ENCODE measurements at places on chromosomes 1 and 21.
A peak's percentile ranks its signal among the peaks of the same experiment; 100 is the strongest.

GRCh38 chr1:111707906-111708305, 31.3 kb downstream of the INKA2 start:
- peak overlapping the region; percentile 27 for H3K27ac ChIP-seq
- peaks cover 47% of the 10 kb centered on the region for H3K36me3 ChIP-seq
- no peak overlapping the region for H3K4me3 ChIP-seq
- H3K4me1 ChIP-seq = peaks cover 57% of the 10 kb centered on the region

DNA sequence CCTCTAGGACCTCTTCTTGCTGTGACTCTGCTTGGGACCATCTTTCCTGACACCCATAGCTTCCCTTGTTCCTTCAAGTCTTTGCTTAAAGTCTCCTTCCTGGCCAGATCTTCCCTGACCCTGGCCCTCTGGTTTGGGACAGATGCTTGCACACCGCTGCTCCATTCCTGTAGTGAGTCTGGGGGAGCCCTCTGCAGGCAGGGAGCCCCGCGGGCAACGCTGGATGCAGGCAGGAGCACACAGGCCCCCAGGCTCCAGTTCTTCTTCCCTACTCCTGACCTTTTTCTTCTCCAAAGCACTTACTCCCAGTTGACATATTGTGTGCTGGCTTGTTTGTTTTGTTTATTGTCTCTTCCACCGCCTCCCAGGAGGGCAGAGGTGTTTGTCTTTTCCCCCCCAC, 413.4 kb downstream of the CAMTA1 start:
- no peak overlapping the region for H3K4me3 ChIP-seq
- no peaks in the 10 kb centered on the region for H3K36me3 ChIP-seq
- peaks cover 4% of the 10 kb centered on the region for H3K27me3 ChIP-seq

- DNase-seq = no peak
- H3K27me3 ChIP-seq = no peaks in the 10 kb centered on the region
- H3K27ac ChIP-seq = no peak overlapping the region
- no peaks in the 10 kb centered on the region for H3K36me3 ChIP-seq
These were observed 261.8 kb downstream of the FOXD2 start for GRCh38 chr1:47699492-47700235.

GRCh38 chr21:15080526-15080925, 15.7 kb upstream of the NRIP1 start:
- no peak overlapping the region for H3K4me3 ChIP-seq
- no peak overlapping the region for H3K27ac ChIP-seq
- DNase-seq = no peak
- H3K36me3 ChIP-seq = no peaks in the 10 kb centered on the region

All from activated CD8-positive, alpha-beta memory T cell treated with anti-CD3 and anti-CD28 coated beads, Interleukin-2, amount 10 ng/mL, durations not matched to agents 7 days and 5 days (primary cell).